T-helper 1 cell treated with Interleukin-12 subunit alpha and Interleukin-12 subunit beta and Interleukin-4 antibody, amounts not matched to agents 30 ng/mL and 1 ng/mL, for 36 hours (primary cell): ENCODE measurements at places on chromosomes 7 and 10. TPM values are rescaled to one million over a fixed set of nuclear protein-coding genes. Genes with fewer than 3 reads are reported as not detected.

FGL2 gene
- total RNA-seq: 3.4 and 4.4 TPM in 2 replicates

LRRC72 gene
- total RNA-seq: not detected in 2 replicates

NPC1L1 gene
- total RNA-seq: not detected in 2 replicates

PRTFDC1 gene
- 0.27 and 1.0 TPM in 2 replicates for total RNA-seq

GNGT1 gene
- not detected in 2 replicates for total RNA-seq

KCNK18 gene
- not detected in 2 replicates for total RNA-seq

UTF1 gene
- total RNA-seq: not detected in 2 replicates

IDI2 gene
- not detected in 2 replicates for total RNA-seq

PRXL2A gene
- 8.2 and 9.6 TPM in 2 replicates for total RNA-seq

THSD7A gene
- total RNA-seq: not detected in 2 replicates

CRYGN gene
- total RNA-seq: not detected in 2 replicates

FRMD4A gene
- total RNA-seq: 0.02 TPM in 1 of 2 replicates, not detected in the other

SPRN gene
- not detected in 2 replicates for total RNA-seq

CFAP46 gene
- not detected in 2 replicates for total RNA-seq

FGF8 gene
- total RNA-seq: not detected in 2 replicates

ANKRD7 gene
- total RNA-seq: not detected in 2 replicates

OPN4 gene
- total RNA-seq: not detected in 2 replicates

TMEM139 gene
- total RNA-seq: 0.32 and 1.0 TPM in 2 replicates

GJD4 gene
- not detected in 2 replicates for total RNA-seq

PRPS1L1 gene
- total RNA-seq: not detected in 2 replicates

LOXL4 gene
- total RNA-seq: not detected in 2 replicates

FHIP2A gene
- total RNA-seq: 31.2 and 39.0 TPM in 2 replicates

EFCAB10 gene
- not detected in 2 replicates for total RNA-seq

PLA2G12B gene
- not detected in 2 replicates for total RNA-seq
